ENCODE measurements at places on chromosomes 3 and 15.
A peak's percentile ranks its signal among the peaks of the same experiment; 100 is the strongest.

DNA sequence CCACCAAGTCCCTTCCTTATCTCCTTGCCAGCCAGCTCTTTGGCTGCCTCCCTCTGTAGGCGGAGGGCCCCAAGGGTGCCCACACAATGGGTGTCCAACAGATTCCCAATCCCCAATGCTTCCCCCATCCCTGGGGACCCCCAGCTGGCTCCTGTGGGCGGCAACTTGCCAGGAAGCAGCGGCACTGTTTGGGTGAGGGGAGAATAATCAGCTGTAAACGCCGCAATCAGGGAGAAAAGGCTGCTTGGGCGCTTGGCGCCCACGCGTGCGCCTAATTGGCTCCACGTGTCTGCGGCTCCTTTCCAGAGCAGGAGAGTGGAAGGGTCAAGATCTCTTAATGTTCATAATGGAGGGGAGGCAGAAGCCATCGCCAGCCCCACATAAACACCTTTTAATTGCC lies 67.9 kb upstream of the TMEM115 start:
- DNase-seq: no peak

- no peak for DNase-seq
These were observed 131.5 kb downstream of the WNT7A start for GRCh38 chr3:13748276-13748879.

DNA sequence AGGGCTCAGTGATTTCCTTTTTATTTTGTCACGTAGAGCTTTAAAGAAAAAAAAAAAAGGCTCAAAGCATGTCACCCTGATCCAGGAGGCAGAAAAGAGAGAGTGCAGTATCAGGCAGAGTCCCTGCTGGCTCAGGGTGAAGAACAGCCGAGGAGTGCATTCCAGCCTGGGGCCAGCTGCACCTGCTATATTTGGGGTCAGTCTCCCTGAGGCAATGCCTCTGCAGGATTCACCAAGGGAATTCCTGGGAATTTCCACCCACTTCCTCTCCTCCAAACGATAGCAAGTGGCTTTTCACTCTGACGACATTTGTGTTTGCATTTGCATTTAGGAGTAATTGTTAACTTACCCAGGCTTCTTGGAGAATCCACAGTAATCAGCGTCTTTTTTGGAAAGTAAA lies 202.9 kb upstream of the CTNNB1 start:
- no peak for DNase-seq

DNA sequence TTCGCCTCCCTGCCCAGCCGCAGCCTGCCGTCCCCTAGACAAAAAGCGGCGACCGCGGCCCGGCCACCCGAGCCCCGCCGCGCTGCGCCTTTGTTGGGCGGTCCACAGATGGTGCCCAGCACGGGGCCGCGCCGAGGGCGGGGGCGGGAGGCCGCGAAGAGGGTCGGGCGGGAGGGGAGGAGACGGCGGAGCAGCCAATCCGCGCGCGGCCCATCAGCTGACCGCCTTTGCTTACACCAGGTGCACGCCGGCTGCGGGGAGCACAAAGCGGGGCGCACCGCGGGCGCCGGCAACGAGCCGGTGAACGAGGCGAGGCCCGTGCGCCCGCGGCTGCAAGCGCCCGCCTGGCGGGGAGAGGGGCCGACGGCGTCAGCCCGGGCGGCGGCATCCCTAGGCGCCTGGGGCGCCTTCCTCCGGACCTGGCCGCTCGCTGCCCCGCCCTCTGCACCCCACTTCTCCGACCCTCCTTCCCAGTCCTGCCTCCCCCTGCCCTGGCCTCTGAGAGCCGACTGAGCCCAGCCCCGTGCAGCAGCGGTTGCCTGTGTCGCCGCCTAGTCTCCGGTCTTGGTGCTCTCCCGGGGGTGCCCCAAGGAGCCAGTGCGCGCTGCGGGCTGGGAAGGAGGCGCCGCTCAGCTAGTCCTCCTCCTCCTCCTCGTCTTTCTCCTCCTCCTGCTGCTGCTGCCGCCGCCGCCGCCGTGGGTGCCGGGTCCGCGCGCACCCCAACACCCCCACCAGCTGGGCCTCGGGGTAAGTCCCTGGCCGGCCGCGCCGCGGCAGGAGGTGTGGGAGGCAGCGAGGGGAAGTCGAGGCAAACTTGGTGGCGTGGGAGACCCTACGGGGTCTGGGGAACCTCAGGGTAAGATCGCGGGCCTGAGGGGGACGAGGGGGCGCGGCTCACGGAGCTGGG lies at the start of gene LRRN1:
Gene LRRN1, plus strand, starts transcription at position 259 of the 907 bp plus-strand sequence. CDS start 45,211 bp downstream, outside the sequence.
- no peak for DNase-seq

DNA sequence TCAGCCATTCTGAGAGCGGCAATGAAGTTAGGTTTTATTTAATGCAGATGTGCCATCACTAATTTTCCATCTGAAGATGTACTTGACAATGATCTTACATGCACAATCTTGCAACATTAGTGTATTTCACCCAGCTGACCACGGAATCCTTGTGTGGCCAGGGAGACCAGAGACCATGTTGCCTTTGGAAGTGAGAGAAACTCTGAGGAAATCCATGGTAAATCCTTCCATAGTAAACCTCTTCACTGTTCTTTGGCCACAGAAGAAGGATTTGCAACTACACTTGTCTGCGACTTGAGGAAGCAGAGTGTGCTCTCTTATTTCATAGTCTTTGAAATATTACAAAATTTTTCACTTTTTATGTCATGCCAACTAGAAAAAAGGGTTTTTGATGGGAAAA lies 128.4 kb upstream of the IGSF10 start:
- no peak for DNase-seq

- DNase-seq: no peak
These were observed 174.0 kb upstream of the TPM1 start for GRCh38 chr15:62868507-62868906.

- DNase-seq: no peak
These were observed 56.0 kb downstream of the CNTN4 start for GRCh38 chr3:2154621-2155020.

DNA sequence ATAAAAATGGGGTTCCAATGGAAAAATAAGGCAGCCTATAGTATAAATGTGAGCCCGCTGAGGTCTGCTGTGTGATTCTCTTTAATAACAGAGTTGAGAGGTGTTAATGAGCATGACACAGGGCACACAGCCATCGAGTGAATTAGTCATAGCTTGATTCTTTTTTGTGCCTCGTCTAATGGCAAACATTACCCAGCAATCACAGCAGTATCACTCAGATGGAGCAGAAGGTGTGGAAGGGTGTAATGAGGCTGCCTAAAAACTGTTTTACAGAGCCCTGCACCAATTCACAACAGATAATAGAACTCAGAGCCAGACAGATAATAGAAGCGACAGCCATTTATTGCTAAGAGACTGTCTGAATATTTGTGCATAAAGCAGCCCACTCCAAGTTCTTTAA lies 178.6 kb upstream of the TPRG1 start:
- DNase-seq: no peak

GRCh38 chr15:86620641-86621349 lies 541.1 kb downstream of the AGBL1 start:
- DNase-seq: no peak

DNA sequence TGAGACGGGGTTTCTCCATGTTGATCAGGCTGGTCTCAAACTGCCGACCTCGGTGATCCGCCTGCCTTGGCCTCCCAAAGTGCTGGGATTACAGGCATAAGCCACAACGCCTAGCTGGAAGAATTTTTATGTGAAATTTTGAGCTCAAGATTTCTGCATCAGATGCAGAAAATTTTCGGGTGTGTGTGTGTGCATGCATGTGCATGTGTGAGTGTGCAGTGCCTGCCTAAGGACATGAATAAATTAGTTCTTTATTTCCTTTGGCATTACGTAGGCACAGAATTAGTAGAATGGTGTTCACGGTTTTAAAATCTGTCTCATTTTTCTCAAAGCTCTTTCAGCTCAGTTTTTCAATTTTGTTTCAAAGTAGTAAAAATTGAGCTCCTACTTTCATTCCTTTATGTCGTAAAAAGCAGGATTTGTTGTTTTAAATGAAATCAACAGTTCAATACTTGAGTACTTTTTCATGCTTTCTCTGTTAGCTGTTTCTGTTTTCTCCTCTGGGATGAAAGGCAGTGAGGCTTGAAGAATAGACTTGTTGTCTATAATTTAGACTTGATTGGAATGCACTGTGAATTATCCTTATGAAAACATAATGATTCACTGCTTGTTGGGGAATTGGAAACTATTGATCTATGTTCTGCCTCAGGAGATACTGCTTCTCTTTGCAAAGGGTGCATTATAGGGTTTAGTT lies 23.3 kb upstream of the RAB11A start:
- no peak for DNase-seq

GRCh38 chr3:19811689-19812088 lies 122.3 kb downstream of the EFHB start:
- DNase-seq: no peak

DNA sequence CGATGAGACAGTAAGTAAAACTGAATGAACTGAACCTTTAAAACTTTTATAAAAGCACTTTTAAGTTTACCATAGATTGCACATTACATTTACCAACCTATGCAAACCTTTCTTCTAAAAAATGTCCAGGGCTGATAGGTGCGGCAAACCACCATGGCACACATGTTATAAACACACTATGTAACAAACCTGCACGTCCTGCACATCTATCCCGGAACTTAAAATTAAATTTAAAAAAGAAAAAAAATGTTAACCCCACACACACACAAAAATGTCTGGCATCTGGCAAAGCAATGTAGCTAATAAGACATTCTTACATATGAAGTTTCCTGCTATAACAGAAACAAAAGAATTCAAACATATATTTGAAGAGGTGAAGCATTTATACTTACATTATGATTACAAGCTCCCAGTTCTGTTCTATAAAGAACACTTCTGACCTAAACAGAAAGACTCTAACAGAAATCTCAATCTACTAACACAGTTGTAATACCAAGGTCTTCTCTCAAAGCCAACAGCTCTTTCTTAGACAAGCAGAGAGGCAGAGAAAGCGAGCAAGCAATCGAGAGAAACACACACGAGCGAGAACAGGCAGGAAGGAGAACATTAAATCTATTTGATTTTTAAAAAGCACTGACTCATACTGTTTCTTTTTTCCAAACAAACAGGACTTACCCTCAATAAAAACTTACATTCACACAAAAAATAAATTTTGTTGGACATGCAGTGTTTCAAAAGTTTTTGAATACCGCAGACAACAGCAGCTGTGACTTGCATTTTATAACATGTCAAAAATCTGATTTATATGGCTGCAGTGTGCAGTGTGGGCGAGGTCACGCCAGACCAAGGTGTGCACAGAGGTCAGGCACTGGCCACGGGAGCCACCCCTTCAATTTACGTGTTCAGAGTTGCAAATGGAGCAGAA lies at the start of gene NRG4:
Gene NRG4, minus strand, starts transcription at position 798 of the 925 bp plus-strand sequence. CDS start 1,194 bp downstream, outside the sequence.
- no peak for DNase-seq

- no peak for DNase-seq
These were observed 27.3 kb upstream of the ABI3BP start for GRCh38 chr3:101020351-101021015.

DNA sequence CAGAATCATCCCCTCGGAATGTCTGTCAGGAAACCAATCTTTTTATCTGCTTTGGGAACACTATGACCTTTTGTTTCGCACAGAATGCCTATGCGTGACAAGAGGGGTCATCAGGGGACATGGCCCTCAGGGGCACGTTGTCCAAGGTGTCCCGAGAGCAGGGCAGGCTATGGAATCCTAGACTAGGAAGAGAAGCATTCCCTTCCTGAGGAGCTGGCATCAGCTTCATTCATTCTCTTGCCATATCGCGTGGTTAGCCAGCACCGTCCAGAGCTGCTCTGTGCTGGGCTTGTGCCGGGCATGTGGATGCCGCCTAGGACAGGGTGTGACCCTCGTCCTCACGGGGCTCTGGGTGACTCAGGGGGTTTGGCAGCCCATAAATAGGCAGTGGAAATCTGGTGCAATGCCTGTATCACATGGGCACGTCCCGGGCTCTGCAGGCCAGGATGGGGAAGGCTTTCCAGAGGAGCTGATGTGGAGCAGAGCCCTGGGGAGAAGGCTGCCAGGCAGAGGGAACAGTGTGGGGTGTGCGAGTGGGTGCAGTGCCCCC lies 117.8 kb downstream of the TMEM266 start:
- no peak for DNase-seq

DNA sequence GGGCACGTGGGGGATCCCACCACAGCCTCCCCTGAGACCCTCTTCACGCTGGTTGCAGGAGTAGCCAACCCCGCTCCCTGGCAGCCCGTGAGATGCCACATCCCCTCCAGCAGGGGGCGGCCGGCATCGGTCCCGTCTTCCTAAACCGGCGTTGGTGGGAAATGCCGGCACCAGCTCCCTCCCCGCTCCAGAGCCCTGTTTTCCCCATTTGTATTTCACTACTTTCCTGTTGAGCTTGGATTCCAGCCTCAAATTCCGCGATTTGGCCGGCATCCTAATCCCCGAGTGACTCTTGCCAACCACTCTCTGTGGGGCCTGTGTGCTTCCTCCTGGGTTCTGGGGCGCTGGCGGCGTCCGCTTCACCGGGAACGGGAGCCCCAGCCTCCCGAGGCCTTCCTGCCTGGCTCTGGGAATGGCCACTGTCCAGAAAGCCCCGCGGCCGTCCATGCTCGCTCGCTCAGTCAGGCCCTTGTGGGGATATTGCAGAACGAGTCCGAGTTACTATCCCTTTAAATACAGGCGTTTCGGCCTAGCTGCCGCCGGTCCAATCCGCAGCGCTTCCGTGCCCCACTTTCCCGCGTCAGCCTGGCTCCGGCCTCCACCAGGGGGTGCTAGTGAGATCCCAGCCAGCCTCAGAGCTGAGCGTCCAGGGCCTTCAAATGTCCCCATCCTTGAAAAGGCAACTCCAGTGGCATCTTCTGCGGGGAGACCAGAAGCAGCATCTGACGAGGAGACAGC lies 8.1 kb upstream of the ADAMTS17 start:
- peak; percentile 91 for DNase-seq

- DNase-seq: no peak
These were observed 36.9 kb upstream of the C15orf39 start for GRCh38 chr15:75164625-75165350.
